Upper lobe of right lung (tissue), 1 donor: ENCODE measurements at places on chromosomes 1 and 21. TPM values are rescaled to one million over a fixed set of nuclear protein-coding genes. Genes with fewer than 3 reads are reported as not detected.

GRCh38 chr1:112318263-112318662 is 77.8 kb upstream of the CTTNBP2NL start:
- no peak for DNase-seq

DNA sequence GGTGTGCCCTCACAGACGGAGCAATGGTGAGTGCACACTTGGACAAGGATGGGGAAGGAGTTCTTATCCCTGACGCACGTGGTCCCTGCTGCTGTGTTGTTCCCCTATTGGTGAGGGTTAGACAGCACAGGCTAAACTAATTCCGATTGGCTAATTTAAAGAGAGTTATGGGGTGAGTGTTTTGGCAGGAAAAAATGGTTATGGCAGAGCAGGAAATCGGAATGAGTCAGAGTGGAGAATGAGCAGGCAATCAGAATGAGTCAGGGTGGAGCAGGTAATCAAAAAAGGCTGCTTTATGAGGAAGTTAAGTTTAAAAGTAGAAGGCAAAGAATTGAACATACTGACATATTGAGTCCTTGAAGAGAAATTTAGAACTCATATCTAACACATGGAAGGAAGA is 100.5 kb downstream of the NGF start:
- DNase-seq: no peak

- no peak for DNase-seq
Observed at GRCh38 chr1:221672965-221673364, 68.9 kb downstream of the DUSP10 start.

DNA sequence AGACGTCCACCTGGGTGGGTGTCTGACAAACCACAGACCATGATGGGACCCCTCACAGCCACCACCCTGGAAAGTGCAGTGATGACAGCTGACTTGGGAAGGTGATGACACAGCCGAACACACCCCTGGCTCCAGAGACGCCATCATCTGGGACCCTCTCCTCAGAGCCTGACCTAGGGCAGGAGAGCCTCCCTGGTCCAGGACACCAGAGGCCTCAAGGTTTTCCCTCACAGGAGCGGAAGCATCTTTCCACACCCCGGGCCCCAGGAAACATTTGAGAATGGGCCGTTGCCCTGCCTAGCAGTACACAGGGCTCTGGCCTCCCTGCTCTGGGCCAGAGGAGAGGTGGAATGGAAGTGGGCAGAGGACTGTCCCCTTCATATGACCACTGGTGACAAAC is 79.7 kb downstream of the SYT2 start:
- no peak for DNase-seq

Gene POU3F1
- total RNA-seq: not detected

Gene PTGER3
- 2.7 TPM for total RNA-seq

GRCh38 chr21:46250146-46250725 is 21.7 kb upstream of the LSS start:
- DNase-seq: no peak

Gene LAX1
- 3.0 TPM for total RNA-seq

GRCh38 chr1:201105688-201106087 is 6.5 kb downstream of the CACNA1S start:
- no peak for DNase-seq
